ENCODE measurements at places on chromosomes 6 and 20.

DNA sequence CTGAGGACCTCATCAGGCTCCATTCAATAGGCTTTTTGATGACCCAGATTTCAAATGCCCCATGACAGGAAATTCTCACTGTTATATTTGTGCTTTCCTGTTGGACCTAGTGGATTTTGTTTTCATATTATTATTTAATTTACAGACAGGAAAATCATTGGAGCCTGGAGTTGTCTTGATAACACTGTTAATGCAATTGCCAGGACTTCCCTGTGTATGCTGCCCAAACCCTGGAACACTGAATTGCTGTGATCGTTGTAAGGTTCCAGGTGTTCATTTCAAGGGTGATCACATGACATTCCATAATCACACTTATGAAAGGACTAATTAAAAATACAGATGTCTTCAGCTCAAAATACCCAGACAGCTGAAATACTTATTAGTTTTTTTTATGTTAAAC, 783.2 kb downstream of the DHX35 start:
- no peak for DNase-seq

DNA sequence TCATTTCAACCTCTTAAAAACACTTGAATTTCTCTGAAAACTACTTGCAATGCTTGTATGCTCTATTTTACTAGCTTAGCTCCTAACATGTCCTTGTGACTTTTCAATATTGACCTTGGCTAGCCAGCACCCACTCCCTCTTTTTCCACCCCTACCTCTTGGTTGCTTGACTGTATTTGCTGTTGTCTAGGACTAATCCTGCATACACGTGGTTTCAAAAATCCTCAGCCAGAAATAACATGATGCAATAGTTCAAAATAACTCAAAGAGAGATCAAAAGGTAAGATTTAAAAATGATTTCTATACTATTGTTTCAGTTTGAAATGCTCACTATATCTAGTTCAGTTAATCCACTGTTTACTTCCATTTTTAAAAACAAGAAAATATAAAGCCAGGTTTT, 102.3 kb upstream of the TBX18 start:
- DNase-seq = no peak

GRCh38 chr6:119037941-119038623, 40.4 kb downstream of the FAM184A start:
- DNase-seq = no peak

DNA sequence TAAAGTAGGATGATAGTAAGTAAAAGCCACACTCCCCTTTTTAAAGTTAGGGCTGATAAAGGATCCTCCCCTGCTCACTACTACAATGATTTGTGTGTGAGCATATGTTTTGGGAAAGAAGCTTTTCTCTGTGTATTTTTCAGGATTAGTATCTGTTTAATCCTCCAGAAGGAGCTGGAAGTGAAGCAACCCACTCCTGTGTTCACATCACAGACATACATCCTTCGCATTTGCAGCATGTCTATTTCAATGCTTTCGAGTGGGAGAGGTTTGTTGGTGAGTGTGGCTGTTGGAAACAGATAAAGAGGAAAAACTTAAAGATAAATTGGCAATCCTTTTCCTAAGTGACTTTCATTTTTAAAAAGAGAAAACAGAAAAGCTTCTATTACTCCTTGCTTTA, 31.6 kb upstream of the RGS17 start:
- DNase-seq = no peak

DNA sequence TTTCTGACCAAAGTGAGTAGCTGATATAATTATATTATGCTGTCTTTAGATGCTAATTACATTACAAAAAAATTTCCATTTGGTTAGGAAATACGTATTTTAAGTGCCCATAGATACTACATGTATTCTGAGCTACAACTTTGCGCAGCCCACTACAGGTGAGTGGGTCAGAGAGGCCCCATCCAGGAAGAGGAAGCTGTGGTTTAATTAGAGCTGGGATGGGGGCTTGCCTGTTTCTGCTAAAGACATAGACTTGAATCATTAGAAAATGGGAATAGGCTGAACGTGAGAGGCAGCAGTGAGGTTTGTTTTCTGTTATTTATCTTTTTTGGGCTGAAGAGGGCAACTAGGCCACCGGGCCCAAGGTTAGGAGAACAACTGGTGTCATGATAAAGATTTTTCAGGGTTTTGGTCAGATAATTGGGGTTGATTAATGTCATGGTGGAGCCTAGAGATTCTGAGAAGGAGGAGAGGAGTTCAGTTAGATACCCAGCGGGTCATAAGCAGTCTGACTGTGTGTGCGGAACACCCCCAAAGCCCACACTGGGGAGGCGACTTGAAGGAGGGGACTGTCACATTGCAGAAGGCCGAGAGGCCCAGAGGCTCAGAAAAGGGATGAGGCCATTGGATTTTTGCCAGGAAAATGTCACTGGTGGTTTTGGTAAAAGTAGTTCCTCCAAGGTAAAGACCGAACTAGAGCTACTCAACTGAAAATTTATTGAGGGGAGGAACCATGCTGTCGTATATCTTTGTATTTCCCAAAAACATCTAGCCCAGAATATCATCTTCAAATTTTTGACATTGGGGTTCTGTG, 14.5 kb upstream of the IRF4 start:
- DNase-seq = no peak

- DNase-seq = no peak
Observed at GRCh38 chr6:28587746-28588075, 62.0 kb downstream of the GPX5 start.

GRCh38 chr6:99219788-99220187, 129.7 kb downstream of the FAXC start:
- DNase-seq = no peak

DNA sequence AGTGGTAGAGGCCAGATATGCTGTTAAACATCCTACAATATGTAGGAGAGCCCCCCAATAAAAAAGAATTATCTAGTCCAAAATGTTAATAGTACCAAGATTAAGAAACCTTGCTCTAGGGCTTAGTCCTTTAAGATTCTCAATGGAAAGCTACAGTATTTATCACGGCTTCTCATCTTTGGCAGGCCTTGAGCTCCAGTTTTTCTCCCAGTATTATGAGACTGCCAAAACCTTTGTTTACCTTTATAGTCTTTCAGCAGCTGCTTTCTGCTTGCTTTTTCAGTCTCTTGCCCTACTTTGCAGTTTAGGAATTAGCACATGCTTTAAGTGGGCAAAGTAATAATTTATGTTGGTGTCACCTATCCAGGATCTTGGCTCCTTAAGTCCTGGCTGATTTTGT, 59.7 kb downstream of the NHLRC1 start:
- no peak for DNase-seq

GRCh38 chr6:81859884-81860283, 107.4 kb upstream of the TENT5A start:
- no peak for DNase-seq

GRCh38 chr6:168884646-168885086, 369.0 kb downstream of the THBS2 start:
- DNase-seq = peak; percentile 67

DNA sequence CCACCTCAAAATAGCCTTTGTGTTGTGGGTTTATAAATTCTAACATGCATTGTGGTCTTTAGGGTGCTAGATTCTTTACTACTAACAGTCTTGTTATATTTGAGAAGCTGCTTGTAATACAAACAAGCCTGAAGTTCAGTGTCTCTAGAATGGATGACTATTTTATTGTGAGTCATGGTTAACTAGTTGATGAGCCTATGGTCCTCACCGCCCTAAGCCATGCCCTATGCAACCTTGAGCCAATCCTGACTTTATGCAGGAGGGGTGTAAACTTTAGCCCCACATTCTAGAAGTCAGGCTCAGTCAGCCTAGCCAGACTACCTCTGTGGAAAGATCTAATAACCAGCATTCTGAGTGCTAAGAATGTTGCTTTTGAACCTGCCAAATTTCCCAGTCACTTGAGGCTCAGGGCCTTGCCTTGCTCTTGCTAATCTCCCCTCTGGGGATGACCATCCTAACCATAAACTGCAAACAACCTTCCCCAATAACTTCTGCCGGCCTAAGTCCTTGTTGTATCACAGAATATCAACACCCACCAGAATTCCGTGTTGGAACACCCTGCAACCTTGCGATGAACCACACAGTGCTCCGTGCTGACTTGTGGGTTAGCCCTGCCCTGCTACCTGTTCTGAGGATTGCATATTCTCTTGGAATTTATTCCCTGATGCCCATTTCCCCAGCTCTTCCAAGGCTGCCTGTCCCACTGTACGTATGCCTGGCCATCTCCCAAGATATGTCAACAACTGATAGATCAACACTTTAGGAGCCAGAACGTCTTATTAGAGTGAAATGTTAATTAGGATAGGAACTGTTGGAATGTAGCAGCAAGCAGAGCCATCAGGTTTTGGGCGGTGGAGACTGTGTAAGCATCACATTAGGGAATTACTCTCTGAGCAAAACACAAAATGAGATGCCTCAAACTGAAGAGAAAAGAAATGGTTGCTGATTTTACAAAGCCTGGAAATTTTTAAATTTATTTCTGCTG, 71.7 kb upstream of the CEP85L start:
- no peak for DNase-seq

DNA sequence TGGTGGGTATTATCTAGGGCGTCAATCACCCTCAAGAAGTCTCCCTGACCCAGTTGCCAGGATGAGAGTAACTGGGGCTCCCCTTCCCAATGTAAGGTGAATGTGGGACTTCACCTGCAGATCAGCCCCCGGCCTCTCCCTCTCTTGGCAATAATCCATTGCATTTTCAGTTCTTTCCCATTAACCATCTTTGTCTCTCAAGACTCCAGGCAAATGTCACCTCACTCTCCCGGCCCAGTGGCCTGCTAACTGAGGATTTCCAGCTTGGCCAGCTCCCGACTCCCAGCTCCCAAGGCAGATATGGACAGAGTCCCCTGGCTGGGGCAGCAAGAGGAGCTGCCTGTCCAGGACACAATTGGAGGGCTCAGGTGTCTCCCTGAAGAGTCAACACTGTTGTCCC, 7.3 kb downstream of the ETV7 start:
- no peak for DNase-seq

DNA sequence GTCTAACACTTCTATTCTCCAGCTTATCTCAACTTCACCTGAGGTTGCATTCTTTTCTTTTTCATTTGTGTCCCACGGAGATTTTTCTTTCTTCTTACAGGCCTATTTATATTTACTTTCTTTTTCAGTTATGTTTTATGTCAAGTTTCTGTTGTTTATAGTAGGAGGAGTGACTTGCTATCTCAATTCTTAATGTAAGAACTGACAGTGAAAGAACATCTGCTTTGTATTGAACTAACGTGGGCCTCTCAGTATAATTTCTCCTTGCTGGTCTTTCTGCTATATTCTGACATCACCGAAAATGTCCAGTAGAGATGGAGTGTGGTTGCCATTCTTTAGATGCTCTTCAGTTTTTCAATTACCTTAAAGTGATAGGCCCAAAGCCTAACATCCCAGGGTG, 521.7 kb downstream of the EPM2A start:
- DNase-seq = no peak

- DNase-seq = no peak
Observed at GRCh38 chr6:158164579-158165170, 3.4 kb downstream of the SERAC1 start.

- no peak for DNase-seq
Observed at GRCh38 chr20:25073544-25073943, 8.4 kb downstream of the VSX1 start.

DNA sequence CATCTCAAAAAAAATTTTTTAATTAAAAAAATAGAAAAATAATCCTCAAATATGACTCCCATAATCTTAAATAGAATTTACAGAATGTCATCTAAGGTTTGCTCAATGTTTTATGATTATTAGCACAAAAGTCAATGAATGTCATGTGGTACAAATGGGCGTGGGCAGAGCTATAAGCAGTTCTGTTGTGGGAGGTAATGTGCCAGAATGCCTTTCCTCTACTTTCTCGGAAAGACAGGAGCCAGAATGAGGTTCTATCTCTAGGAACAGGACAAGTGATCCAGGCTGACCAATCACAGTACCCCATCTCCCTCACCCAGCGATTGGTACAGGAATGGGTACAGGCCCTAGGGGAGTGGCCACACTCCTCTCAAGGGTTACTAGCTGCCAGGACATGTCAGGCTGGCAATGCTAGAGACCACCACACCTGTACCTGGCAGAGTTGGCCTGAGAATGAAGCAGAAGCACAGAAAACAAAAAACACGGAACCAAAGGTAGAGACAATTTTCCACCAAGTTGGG, 15.1 kb downstream of the RALGAPA2 start:
- DNase-seq = no peak

- DNase-seq = no peak
Observed at GRCh38 chr6:54243699-54244098, 64.5 kb upstream of the TINAG start.

- no peak for DNase-seq
Observed at GRCh38 chr20:45944965-45945677, 10.6 kb downstream of the PCIF1 start.

- DNase-seq = no peak
Observed at GRCh38 chr20:62892348-62893304, 31.0 kb upstream of the TCFL5 start.

GRCh38 chr6:169666441-169666840, 35.4 kb downstream of the WDR27 start:
- no peak for DNase-seq

DNA sequence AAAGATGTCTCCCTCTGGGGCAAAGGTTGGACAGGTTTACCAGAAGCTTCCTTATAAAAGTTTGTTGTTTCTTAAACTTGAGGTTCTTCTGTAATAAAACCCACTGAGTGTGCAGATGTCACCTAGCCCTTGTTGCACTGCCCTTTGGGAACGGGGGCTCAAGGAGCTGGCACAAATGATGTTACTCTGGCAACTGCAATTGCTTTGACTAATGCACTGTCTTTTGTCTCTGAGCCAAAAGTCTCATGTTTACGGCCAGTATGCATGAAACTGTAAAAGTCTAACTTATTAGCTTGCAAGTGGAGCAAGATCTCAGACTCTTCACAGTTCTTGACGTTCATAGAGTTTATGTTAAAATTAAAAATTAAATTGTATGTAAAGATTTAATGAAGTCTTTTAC, 655.7 kb downstream of the EPHA7 start:
- DNase-seq = no peak

- DNase-seq = no peak
Observed at GRCh38 chr20:12068121-12068520, 150.4 kb downstream of the BTBD3 start.

Measured in stimulated activated CD4-positive, alpha-beta T cell treated with anti-CD3 and anti-CD28 coated beads, Interleukin-1b, Interleukin-23, amount 100 ng/mL, for 1 hour (primary cell).